ENCODE measurements at places on chromosomes 4 and X.

DNA sequence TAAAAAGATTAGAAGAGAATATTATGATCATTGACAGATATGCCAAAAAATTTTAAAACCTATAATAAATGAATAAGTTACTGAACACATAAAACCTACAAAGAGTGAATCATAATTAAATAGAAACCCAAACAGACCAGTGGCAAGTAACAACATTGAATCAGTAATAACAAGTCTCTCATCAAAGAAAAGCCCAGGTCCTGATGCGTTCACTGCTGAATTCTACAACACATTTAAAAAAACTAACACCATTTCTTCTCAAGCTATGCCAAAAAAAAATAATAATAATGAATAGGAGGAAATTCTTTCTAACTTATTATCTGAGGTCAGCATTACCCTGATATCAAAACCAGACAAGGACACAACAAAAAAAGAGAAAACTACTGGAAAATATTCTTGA is 30.6 kb downstream of the ACTRT1 start:
- no peak for DNase-seq

DNA sequence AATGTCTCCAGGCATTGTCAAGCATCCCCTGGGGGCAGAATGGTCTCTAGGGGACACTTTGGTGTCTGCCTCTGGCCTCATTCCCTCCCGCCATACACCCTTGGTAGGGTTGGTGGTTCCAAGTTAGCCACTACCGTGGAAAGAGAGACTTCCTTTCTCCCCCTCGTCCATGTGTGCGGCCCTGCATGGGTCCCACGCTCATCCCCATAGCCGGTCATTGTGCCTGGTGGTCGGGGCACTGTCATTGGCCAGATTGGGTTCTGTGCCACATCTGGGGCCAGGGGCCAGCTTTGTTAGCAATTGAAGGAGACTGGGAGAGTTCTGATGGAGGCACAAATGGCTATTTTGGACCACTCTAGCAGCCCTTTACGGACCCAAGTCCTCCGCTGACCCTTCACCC is 17.3 kb downstream of the CLCN4 start:
- no peak for DNase-seq

- DNase-seq, result no peak
Measured at GRCh38 chrX:22196149-22196548, 76.6 kb upstream of the CBLL2 start.

DNA sequence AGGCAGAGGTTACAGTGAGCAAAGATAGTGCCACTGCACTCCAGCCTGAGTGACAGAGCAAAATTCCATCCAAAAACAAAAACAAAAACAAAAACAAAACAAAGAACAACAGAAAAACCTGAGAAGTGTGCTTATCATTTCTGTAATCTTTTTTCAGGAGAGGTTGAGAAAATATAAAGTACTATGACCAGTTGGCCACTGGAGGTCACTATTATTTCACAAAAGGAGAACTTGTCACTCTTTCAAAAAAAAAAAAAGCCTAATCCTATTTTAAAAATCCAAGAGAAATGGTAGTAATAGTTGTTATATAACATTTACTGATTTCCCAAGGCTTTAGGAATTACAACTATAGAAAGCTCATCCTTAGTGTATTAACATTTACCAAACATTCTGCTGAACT is 24.9 kb upstream of the RNF150 start:
- no peak for DNase-seq

DNA sequence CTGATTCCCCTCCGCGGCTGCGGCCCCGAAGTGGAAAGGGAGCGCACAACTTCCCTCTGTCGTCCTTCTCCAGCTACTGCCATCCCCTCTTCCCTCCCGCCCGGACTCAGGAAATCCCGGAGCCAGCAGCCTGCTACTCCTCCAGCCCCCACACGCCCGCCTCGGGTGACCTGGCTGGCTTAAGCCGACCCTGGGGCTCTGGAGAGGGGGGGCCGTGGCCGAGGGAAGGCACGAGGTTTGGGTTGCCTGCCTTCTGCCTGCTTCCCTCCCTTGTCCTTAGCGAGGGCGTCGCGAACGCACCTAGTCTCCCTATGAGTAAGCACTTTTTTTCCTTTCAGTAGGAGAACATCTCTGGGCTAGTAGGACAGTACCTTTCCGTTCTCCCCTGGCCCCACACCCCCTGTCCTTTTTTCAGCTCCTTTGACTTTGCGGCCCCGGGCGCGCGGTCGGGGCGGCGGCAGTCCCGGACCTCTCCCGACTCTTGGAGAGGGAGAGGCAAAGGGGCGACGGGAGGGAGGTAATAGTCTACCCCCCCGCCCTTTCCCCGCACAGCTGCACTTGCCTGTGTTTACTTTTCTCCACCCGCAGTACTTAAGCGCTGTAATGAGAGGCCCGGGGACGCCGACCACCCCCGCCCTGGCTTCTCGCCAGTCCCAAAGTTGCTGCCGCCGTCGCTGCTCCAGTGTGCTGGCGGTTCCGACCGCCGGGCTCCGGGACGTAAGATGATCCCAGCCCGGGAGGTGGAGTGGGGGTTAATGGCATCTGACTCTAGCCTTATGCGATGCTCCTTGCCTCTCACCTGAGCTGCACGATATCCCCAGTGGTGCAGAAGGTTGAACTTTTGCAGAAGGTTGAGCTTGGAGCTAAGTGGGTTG is 868 bp downstream of the PLS3 start:
- DNase-seq, result peak; percentile 28

DNA sequence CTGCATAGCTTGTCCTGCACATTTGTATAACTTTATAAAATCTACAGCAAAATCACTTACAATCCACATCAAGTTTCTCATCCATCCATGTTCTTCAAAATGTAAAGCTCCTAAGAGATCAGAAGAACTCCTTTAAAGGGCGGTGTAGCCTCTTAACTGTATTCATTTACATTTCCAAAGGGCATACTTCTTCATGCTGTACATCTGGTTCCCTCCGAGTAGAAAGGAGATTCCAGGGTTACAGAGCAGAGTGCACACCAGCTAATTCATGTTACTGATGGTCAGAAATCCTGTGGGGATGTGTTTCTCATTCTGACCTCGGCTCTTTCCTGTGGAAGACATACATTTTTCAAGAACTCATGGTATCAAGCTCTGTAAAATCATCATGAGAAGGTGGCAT is 231.8 kb downstream of the ARAP2 start:
- no peak for DNase-seq

DNA sequence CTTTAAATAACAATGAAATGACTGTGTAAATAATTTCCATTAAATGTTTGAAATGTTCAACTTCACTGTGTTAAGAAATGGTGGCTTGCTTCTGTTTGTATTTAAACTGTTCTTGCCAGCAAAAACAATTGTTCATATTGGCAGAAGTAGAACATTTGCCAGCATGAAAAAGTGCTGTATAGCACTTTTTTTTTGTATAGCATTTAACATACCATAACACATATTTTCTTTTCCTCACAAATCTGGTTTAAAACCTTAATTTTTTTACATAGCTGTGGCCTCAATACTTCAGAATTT is 94.1 kb downstream of the COX18 start:
- no peak for DNase-seq

DNA sequence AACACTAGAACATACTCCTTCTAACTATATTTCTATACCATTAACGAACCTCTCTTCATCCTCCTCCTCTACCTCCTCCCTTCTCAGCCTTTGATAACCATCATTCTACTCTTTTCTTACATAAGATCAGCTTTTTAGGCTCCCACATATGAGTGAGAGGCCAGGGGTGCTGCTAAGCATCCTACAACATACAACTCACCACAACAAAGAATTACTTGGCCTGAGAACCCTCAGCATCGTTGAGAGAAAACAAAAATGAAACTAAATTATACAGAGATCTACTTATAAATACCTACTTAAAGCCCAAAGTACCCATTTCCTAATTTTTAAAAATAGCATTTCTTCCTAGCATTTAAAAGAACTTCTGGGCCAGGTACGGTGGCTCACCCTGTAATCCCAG is 77.7 kb downstream of the CC2D2A start:
- no peak for DNase-seq

DNA sequence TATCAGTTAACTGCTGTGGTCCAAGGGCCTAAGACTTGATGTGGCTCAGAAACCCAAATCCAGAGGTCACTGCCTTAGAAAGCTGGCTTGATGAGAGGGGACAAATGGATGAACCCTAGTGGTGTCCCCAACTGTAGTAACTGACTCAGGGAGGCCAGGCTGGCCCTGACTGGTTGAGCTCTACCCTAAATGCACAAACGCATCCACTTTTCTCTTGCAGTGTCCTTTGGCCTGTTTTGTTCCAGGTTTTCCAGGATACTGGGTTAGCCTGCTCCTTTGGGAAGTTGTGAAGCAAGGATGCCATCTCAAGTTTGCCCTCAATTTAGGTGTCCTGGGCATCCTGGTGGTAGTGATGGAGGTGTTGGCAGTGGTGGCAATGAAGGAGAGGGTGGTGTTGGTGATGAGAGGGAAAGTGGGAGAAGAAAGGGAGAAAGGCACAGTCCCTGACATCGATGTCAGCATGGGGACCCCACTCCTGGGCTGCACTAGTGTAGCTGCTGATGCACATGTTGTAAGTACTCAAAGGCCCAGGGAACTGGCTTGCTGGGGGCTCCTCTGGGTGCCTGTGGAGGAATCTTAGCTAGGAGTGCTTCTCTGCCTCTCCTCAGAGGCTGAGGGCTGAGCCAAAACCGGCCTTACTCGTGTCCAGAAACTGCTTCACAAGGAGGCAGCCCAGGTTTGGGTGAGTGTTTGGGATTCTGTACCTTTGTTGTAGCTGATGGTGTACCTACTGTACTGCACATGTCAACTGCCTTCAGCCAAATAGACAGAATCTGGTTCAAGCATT is 2.9 kb upstream of the HAND2 start:
- no peak for DNase-seq

- no peak for DNase-seq
Measured at GRCh38 chrX:133674726-133675470, 259.6 kb upstream of the GPC4 start.

DNA sequence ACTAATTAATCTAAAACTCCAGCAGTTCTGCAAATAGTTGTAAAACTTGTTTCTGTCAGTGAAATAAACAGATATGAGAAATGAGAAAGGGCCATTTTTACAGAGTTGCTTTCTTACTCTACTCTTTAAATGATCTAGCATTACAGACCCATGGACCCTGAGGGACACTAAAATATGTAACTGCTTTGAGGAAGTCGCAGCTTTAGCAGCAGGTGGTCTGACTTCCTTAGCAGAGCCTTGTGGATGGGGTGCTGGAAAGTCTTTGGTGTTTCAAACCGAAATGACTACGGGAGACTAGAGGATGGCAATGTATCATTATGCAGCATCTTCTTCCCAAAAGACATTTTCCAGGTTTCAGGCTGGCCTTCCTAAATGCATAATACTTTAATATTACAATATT is 18.7 kb downstream of the SHISA3 start:
- DNase-seq, result no peak

DNA sequence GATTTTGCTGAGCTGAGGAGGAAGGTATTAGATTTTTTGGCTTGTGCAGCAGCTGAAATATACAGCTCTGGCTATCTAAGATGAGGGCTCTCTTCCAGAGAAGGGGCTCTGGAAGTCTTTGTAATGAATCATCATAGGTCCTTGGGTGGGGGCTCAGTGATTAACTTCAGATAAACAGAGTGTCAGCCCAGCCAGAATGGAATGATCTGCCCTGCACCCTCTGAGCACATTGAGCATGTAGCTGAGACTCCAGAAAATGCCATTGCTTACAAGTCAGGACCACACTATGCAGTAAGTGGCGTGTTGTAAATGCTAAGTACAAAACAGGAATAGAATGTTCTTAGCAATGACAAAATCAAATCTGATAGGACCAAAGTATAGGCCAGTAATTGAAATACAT is 836.0 kb downstream of the PDHA2 start:
- DNase-seq, result no peak

GRCh38 chrX:17299206-17299605 is 75.8 kb upstream of the NHS start:
- DNase-seq, result no peak

DNA sequence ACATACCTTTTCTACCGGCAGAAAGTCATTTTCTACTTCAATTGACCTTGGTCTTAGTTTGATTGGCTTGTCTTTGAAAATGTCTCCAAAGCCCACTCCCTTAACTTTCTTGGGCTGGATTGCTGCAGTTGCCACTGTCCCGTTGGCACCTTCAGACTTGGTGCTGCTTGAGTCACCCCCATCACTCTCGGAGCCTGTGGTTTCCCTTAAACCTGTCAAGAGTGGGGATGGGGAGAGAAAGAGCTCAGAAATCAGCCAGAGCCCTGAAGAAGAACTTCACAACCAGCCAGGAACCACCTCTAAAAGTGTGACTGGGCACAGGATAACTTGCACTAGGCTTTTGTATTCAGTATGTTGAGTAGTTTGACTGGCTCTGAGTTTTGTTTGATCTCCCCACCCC is 168.5 kb upstream of the MAP3K15 start:
- no peak for DNase-seq

- no peak for DNase-seq
Measured at GRCh38 chr4:74537459-74537858, 92.5 kb downstream of the AREG start.

DNA sequence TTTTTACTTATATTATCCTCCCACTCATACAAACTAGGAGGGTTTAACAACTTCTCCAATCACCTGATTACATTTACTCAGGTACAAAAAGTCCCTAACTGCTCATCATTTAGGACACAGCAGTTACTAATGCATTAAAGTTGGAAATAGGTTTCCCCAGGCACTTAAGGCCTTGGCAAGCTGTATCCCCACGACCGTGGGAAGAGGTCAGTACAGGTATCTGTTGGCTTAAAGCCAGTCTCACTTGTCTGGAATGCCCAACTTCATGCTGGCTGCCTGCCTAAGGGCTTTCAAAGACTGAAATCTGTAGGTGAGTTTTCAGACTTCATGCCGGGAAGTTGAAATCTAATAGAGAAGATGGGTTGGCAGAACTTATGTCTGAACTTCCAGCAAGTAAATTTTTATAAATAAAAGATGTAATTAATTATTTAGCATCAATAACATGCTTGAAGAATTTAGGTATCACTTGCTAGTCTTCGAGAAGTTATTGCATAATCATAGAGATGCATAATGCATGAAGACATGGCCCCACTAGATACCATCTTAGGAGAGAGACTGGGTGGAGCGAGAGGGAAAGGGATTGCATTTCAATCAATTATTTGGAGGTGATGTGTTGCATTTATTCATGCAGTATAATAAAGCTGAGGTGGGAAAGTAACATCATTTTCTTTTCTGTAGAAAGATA is 54.2 kb downstream of the SCD5 start:
- DNase-seq, result no peak

GRCh38 chrX:154013614-154014360 is 5.9 kb downstream of the IRAK1 start:
- no peak for DNase-seq

GRCh38 chr4:52611030-52611555 is 48.0 kb downstream of the USP46 start:
- DNase-seq, result no peak

DNA sequence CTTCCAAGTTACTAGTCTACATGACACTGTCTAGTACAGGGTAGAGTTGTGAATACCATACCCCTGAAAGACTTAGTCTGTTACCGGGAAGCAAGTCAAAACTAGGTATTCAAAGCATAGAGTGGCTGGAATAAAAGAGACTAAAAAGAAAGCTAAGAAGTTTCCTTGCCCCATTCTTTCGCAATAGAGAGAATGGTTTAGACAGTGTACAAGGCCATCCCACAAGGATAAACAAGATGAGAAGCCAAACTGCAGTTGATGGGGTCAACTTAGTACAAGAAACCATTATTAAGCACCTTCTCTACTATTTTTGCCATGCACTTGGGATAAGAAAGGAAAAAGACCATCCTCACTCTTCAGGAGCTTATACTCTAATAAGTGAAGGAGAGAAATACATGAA is 30.3 kb downstream of the AMMECR1 start:
- no peak for DNase-seq
